ENCODE measurements at places on chromosomes 5 and 9.

- DNase-seq, result peak; percentile 4
Observed at GRCh38 chr5:63053019-63053638, 474.5 kb downstream of the LRRC70 start.

- no peak for DNase-seq
Observed at GRCh38 chr9:70561786-70562395, 147.4 kb upstream of the KLF9 start.

DNA sequence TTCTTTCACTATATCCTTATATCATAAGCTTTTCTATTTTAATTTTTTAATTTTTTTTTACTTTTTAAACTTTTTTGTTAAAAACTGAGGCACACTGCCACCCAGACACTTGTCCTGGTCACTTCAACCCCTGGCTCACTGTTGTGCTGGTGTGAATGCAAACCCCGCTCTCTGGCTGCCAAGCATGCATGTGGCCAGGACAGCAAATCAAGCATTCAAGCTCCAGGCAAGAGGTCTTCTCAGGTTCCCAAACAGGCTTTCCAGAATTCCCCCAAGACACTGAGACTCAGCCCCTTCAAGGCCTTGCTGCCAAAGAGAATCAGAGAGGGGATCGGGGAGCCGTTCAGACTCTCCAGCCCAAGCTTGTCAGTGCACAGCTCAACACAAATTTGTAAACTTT, 139.9 kb downstream of the FANCC start:
- DNase-seq, result no peak

DNA sequence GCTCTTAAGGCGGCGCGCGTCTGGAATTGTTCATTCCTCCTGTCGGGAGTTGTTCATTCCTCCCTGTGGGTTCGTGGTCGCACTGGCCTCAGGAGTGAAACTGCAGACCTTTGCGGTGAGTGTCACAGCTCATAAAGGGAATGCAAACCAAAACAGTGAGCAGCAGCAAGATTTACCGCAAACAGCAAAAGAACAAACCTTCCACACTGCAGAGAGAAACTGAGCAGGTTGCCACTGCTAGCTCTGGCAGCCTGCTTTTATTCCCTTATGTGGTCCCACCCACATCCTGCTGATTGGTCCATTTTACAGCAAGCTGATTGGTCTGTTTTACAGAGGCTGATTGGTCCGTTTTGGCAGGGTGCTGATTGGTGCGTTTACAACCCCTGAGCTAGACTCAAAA, 1365.3 kb upstream of the WWC1 start:
- no peak for DNase-seq

GRCh38 chr5:151743530-151743929, 14.9 kb downstream of the ATOX1 start:
- DNase-seq, result no peak

- DNase-seq, result no peak
Observed at GRCh38 chr5:179165421-179166170, 105.4 kb downstream of the ZNF354C start.

- no peak for DNase-seq
Observed at GRCh38 chr9:70106571-70106970, 62.9 kb downstream of the MAMDC2 start.

DNA sequence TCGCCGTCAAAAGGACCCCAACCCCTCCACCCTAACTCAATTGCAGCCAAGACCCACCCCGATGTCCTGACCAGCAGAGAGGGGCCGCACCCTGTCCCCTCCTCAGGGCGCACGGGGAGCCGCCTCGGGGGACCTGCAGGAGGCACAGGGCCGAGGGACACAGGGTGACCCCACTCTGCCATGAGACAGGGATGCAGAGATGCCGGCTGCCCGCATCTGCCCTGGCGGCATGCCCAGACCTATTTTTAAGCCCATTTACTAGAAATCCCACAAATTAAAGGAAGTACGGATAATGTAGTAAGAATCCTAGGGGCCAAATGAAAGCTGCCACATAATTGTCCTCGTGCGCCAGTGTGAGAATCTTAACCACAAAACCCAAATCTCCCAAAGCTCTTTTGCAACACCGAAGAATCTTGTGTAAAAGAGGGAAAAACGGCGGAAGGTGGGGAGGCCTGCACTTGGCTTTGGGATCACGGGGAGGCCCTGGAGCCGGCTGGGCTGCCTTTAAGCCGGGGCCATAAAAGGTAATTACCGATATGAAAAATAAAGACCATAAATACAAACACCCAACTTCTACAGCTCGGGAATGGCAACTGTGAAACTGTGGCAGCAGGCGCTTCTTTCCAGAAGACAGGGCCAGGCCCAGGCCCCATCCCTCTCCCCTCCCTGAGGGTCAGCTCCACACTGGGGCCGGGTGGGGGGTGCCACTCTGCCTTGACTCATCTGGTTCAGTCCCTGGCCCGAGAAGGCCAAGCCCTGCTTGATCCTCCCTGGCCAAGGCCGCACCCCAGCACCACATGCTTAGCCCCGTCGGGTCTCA, 35.0 kb downstream of the NACC2 start:
- no peak for DNase-seq

- no peak for DNase-seq
Observed at GRCh38 chr5:6397536-6398269, 19.4 kb upstream of the MED10 start.

GRCh38 chr5:380701-381309, 59.3 kb downstream of the AHRR start:
- DNase-seq, result no peak

Data from NCI-H510A treated with DMSO at 0.1 percent for 48 hours (cell line).